ENCODE measurements at places on chromosomes 2 and 18. TPM values are rescaled to one million over a fixed set of nuclear protein-coding genes. Genes with fewer than 3 reads are reported as not detected.

- no peak for DNase-seq
- no peak overlapping the region for H3K27ac ChIP-seq
- no peak overlapping the region for H3K4me3 ChIP-seq
- no peaks in the 10 kb centered on the region for H3K27me3 ChIP-seq
- H3K4me1 ChIP-seq, result peaks cover 5% of the 10 kb centered on the region
These were observed 5.0 kb downstream of the ACTR2 start for GRCh38 chr2:65232636-65233035.

DNA sequence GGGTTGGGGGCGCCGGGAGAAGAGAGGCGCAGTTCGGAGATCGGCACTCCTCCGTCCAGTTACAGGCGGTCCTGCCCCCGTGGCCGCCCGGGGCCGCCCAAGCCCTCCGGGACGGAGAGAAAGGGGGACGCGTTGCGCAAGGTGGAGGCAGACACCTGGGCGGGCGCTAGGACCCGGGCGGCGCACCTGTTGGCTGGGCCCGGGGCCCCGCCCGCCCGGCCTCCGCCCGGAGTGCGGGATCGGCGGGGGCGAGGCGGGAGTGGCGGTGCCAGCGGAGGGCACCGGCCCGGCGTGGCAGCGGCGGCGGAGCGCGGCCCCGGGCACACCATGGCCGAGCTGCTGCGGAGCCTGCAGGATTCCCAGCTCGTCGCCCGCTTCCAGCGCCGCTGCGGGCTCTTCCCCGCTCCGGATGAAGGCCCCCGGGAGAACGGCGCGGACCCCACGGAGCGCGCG is at the start of gene SGPP2:
SGPP2 (plus strand) TSS at position 268 of the 453 bp plus-strand sequence; CDS start at position 328, 60 bp downstream.
- peak within 1 kb of the TSS; percentile 81 for H3K27ac ChIP-seq
- DNase-seq, result peak; percentile 64

- H3K27me3 ChIP-seq, result no peaks in the 10 kb centered on the region
- H3K4me1 ChIP-seq, result no peaks in the 10 kb centered on the region
- H3K4me3 ChIP-seq, result no peak overlapping the region
- DNase-seq, result peak; percentile 73
- H3K36me3 ChIP-seq, result peaks cover 13% of the 10 kb centered on the region
These were observed 31.7 kb upstream of the TTC32 start for GRCh38 chr2:19933351-19933981.

DNA sequence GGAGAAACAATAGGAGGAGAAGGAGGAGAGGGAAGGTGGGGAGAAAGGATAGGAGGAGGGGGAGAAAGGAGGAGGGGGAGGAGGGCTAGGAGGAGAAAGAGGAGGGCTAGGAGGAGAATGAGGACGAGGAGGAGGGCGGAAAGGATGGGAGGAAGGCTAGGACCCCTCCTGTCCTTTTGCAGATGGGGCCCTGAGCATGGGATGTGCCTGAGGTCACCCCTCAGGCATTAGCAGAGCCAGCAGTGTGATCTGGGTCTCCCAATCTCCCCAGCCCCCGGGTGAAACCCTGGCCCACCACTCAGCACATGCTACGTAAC is 601 bp upstream of the ANO7 start:
- no peaks in the 10 kb centered on the region for H3K4me1 ChIP-seq
- H3K4me3 ChIP-seq, result no peak overlapping the region
- peaks cover 2% of the 10 kb centered on the region for H3K36me3 ChIP-seq
- H3K27me3 ChIP-seq, result no peaks in the 10 kb centered on the region
- H3K27ac ChIP-seq, result no peak overlapping the region

DNA sequence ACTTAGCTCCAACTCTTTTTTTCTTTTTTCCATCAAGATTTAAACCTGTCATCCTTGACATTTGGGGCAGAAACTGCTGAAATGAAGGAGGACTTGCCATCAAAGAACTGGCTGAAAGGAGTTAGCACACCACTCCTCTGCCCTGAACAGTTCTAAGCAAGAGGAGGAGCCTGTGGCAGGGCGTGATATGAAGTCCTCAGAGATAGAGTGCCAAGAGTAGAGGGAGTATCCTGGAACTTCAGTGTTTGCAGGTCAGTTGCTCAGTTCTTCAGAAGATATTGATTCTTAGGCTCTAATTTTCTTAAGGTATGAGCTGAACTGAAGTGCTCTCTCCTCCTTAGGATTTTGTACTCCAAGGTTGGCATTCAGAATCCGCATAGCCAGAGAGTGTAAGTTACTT is 15.2 kb downstream of the NABP1 start:
- H3K4me3 ChIP-seq, result no peak overlapping the region
- no peak overlapping the region for H3K27ac ChIP-seq
- no peak for DNase-seq

- no peak for DNase-seq
- no peaks in the 10 kb centered on the region for H3K4me1 ChIP-seq
These were observed 99.7 kb upstream of the ODC1 start for GRCh38 chr2:10547663-10548376.

DNA sequence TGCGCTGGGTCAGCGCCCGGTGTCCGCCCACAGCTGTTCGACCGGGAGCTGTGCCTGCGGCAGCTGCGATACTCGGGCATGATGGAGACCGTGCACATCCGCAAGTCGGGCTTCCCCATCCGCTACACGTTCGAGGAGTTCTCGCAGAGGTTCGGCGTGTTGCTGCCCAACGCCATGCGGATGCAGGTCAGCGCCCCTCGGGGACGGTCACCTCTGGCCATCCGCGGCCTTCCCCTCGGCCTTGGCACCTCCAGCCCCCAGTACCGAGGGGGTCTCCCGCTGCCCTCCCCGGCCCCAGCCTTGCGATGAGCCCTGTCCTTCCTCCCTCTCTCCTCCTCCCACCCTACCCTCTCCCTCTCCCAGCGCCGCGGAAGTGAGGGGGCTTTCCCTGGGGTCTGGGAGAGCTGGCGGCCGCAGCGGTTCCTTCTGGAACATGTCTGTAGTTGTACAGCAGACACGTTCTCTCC is 53.2 kb upstream of the GPR17 start:
- H3K27me3 ChIP-seq, result no peaks in the 10 kb centered on the region
- DNase-seq, result no peak
- no peak overlapping the region for H3K27ac ChIP-seq
- H3K4me1 ChIP-seq, result no peaks in the 10 kb centered on the region
- peaks cover 3% of the 10 kb centered on the region for H3K36me3 ChIP-seq

ZNF142 gene
- total RNA-seq, result 33.6 TPM

FAM237A gene
- not detected for total RNA-seq

NT5DC4 gene
- total RNA-seq, result not detected

DUSP2 gene
- total RNA-seq, result 11.8 TPM

All from kidney (tissue), 22 donors.